Foreskin keratinocyte (primary cell): ENCODE measurements at places on chromosomes 3 and 15.

GRCh38 chr15:62750471-62750870 lies 292.1 kb upstream of the TPM1 start:
- no peak for DNase-seq

- DNase-seq = no peak
Observed at GRCh38 chr15:34663101-34663500, 79.7 kb upstream of the GOLGA8B start.

DNA sequence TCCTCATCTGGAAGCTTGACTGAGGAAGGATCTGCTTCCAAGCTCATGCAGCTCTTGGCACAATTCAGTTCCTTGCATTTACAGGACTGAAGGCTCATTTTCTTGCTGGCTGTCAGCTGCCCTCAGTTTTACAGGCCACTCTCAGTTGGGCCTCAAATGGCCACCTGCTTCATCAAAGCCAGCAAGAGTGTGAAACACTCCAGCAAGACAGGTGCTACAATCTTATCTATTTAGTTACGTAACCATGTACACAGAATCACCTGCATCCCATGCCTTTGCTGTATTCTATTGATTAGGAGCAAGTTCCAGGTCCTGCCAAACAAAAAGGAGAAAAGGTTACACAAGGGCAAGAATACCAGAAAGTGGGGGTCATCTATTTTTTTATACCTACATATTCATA lies 40.8 kb downstream of the RHCG start:
- no peak for DNase-seq

- DNase-seq = no peak
Observed at GRCh38 chr3:14606669-14607339, 44.8 kb upstream of the CCDC174 start.

- DNase-seq = no peak
Observed at GRCh38 chr3:72798552-72799195, 49.6 kb downstream of the SHQ1 start.

- no peak for DNase-seq
Observed at GRCh38 chr15:80167936-80168335, 15.1 kb downstream of the FAH start.

DNA sequence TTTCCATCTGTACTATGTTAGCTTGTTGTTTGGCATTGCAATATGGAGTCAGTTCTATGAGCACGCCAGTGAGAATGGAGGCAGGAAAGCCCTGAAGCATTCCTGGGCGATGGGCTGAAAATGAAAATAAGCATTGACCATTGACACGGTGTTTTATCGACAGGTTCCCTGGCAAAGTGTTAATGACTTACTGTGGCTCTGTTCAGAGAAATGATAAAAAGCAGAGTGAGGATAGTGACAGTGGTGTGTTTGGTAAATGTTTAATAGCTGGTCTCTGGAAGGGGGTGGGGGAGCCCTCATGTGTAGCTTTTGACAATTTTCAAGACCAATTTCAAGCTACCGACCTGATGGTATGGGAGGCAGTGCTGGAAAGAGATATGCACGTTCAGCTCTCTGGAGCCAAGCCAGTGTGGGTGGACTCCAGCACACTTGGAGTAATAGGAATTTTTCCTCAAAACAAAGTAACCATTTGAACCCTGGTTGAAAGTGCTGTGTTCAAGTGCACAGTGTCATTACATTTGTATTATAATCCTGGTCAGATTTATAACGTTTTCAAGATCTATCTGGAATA lies 341.7 kb upstream of the ROBO2 start:
- no peak for DNase-seq

DNA sequence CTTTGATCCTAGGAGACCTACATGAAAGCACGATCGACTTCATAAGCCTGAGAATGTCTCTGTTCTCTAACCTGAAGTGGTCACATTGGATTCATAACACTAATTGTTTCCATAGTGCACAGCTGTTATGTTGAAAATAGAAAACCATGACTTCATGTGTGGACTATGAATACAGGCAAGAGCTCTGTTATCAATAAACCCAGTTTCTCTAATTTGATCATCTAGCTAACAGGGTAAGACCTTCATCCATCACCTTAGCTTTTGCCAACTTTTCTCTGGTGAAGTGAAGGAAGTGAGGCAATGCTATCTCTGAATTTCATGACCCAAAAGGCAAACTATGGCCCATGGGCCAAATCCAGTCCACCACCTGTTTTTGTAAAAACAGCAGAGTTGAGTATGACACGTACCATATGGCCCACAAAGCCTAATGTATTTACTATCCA lies 27.2 kb downstream of the ABI3BP start:
- no peak for DNase-seq

DNA sequence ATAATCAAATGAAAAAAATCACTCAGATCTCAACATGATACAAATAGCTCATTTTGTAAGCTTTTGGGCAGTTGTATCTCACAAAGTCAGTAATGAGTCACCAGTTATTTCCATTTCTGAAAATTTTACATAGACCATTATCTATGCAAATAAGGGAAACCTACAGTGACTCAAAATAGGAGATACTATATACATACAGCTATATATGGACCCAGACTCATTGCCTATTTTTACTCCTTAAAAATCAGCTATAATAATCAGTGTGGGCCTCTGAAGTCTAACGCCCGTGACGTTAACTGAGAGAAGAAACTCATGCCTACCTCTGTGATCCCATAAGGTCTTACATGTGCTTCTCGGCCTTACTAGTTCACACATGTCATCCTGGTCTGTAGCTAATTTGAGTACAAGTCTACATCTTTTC lies 31.6 kb downstream of the LRIG1 start:
- no peak for DNase-seq
